Astrocyte of the spinal cord (primary cell): ENCODE measurements at places on chromosomes 16 and 17.
A peak's percentile ranks its signal among the peaks of the same experiment; 100 is the strongest.

GRCh38 chr16:26026709-26027450 lies 335.1 kb downstream of the HS3ST4 start:
- DNase-seq, result no peak

GRCh38 chr16:50368410-50369132 lies at the start of gene BRD7:
Gene BRD7, minus strand, starts transcription at chr16:50368988. Its CDS starts 214 bp downstream, at chr16:50368774.
- DNase-seq, result peak; percentile 44

GRCh38 chr17:14337596-14338079 lies 36.8 kb downstream of the HS3ST3B1 start:
- DNase-seq, result no peak

GRCh38 chr16:88472069-88472468 lies 19.0 kb downstream of the ZFPM1 start:
- no peak for DNase-seq

- no peak for DNase-seq
Measured at GRCh38 chr17:17769869-17770631, 66.7 kb downstream of the SREBF1 start.

DNA sequence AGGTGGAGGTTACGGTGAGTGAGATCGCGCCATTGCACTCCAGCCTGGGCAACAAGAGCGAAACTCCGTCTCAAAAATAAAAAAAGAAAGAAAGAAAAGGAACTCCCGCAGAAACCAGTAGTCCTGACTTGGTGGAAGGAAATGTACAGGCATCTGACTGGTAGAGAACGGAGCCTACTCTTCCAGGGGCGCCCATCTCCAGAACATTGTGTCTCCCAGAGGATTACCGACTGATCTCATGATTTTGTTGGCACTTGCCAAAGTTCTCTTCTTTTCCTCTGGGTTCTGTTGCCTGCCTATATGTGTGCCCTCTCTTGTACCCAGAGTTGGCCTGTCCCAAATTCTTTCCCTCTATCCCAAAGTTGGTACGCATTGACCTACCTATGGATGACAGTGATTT lies 24.2 kb downstream of the DDX19A start:
- no peak for DNase-seq

GRCh38 chr16:24681793-24682192 lies 47.7 kb upstream of the TNRC6A start:
- DNase-seq, result no peak

DNA sequence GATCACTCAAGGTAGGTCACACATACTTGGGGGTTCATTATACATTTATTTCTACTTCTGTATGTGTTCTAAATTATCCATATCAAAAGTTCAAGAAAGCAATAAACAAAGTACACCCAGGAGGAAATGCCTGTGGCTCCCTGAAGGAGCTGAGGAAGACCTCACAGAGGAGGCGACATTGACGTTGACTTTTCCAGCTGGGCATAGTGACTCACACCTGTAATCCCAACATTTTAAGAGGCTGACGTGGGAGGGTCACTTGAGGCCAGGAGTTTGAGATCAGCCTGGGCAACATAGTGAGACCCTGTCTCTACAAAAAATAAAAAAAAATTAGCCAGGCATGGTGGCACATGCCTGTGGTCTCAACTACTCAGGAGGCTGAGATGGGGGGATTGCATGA lies 16.3 kb downstream of the ITGAD start:
- DNase-seq, result no peak

GRCh38 chr17:74380086-74380958 lies 13.0 kb downstream of the GPR142 start:
- DNase-seq, result no peak

GRCh38 chr17:37816950-37817349 lies 72.1 kb upstream of the HNF1B start:
- no peak for DNase-seq

DNA sequence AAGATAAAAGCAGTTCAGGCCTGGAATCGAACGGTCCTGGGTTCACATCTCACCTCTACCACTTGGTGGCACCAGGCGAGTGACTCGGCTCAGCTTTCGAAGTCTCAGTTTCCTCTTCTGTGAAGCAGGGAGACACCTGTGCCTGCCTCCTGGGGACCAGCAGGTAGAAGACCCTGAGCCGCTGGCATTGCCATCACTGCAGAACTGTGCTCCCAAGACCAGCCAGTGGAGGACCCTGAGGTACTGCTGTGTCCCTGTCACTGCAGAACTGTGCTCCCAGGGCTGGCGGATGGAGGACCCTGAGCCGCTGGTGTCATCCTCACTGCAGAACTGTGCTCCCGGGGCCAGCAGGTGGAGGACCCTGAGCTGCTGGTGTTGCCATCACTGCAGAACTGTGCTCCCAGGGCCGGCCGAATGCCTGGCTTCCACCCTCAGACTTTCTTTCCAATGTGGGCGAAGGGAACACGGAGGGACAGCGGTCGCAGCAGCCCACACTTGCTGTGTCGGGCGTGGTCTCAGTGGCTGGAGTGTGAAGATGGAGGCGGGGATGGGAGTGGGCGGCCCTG lies 8.7 kb upstream of the SLC7A5 start:
- no peak for DNase-seq

GRCh38 chr17:1313270-1314005 lies 34.0 kb downstream of the TRARG1 start:
- DNase-seq, result no peak

- no peak for DNase-seq
Measured at GRCh38 chr17:27461192-27461859, 5.1 kb downstream of the KSR1 start.

GRCh38 chr16:4611337-4612021 lies 3.2 kb downstream of the UBALD1 start:
- DNase-seq, result no peak

- peak; percentile 80 for DNase-seq
Measured at GRCh38 chr17:2049333-2050299, 5.3 kb upstream of the HIC1 start.

- no peak for DNase-seq
Measured at GRCh38 chr16:51439271-51439670, 288.2 kb upstream of the SALL1 start.

DNA sequence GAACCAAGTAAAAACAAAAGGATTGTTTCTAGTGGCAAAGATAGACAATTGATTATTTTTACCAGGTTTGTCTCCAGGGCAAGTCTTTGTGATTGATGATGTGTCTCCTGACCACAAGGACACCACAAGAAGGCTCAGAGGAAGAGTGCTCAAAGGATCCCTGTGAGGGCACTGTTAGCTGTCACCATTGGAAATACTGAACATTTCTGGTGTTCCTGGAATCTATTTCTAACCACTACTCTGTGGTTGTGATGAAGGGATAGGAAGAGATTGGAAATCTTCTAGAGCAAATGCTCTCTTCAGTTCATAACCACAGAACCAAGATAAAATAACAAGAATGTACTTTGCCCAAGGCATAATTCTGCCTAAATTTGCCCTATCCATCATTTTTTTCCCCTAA lies 15.3 kb downstream of the RNF43 start:
- peak; percentile 47 for DNase-seq

DNA sequence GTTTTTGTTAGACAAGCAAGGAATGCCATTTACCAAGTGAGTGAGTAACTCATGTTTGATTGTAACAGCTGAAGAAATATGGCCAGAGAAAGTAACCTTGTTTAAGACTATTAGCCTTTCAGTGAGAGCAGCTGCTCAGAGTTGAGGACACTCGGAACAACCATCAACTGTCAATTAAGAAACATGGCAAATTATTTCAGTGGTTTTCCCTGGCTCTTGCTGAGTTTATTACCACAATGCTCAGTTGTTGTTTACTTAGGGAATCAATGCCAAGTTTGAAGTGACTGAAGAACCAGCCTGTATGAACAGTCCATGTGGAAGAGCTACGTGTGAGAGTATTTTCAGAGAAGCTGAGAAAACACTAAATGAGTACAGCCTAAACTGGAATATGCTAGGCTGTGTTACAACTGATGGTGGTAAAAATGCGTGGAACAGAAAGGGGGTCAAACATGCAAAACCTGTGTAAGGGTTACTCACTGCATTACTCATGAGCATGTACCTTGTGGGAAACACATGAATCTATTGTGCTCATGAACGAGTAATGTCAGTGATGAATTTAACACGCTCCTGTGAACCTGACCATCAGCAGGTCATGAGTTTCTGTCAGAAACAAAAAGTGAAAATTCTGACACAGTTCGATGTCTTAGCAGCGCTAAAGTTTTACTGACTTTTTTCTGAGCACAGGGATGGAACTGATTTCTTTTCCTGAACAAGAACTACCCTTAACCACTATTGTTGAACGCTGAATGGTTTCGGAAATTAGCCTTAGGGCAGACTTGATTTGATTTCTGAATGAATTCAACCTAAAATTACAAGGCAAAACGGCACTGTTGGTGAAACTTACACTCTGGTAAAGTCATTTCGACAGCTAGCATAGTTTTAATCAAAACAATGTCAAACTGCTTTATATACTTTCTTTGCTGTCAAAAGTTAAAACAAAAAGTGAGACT lies 33.5 kb downstream of the GNA13 start:
- peak; percentile 68 for DNase-seq

- DNase-seq, result no peak
Measured at GRCh38 chr17:65930140-65930730, 261.7 kb downstream of the CEP112 start.

- no peak for DNase-seq
Measured at GRCh38 chr17:27356091-27356705, 62.3 kb downstream of the WSB1 start.

DNA sequence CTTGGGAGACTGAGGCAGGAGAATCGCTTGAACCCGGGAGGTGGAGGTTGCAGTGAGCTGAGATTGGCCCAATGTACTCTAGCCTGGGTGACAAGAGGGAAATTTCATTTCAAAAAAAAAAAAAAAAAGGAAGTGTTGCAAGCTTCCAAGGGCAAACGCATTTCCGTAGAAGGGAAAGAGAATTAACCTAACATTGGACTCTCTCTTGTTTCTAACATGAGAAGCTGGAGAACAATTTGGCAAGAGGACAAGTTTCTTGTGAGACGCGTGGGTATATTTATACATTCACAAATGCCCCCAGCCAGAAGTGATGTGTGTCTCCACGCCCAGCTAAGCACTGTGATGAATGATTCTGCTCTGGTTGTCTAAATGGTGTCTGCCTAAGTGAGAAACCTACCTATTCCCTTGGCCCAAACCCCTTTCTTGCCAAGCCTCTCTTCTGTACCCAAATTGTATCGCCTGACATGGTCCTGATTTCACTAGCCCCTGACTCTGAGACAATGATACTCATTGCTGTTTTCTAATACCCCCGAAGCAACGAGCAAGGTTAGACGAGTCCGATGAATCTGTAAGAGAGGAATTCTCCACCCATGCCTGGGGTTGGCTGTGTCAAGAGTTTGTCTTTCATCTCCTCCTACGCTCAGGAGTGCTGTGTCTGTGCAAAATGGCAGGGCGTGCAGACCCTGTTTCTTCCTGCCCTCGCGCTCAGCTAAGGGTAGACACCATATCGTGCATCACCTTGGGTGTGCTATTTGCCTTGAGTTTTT lies 14.2 kb upstream of the ST6GALNAC2 start:
- DNase-seq, result no peak

DNA sequence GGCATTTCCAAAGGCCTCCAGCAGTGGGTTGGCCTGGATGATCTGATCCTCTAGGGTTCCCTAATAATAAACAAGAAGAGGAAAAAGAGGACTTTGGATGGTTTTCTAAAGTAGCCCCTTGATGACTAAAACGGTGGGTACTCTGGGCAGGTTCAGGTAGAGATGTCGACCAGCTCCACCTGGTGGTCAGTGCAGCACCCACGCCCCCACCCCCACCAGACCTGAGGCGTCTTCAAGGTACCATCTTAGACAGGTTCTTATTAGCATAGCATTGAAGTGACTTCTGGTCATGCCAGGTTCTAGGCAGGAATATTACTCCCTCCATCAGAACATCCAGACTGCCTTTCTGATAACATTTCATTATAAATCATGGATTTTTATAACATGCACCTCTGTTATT lies 15.0 kb downstream of the MYH13 start:
- DNase-seq, result no peak

- no peak for DNase-seq
Measured at GRCh38 chr17:49783071-49783715, 5.3 kb upstream of the KAT7 start.

DNA sequence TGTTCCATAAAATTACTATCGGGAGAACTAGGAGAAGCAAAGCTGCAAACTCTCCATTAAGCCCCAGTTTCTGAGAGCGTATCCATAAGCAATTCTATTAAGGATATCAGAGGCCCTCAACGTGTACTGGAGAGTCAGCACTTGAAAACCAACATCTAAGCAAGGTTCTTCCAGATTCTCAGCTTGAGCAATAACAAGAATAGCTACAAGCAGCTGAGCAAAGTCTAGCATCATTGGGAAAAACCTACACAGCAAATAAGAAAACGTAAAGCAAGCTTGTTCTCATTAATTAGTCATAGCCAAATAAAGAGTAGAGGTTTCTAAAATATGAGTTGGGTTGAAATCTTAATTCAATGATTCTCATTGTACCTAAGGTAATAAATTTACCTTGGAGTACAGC lies 26.9 kb upstream of the COX10 start:
- no peak for DNase-seq

DNA sequence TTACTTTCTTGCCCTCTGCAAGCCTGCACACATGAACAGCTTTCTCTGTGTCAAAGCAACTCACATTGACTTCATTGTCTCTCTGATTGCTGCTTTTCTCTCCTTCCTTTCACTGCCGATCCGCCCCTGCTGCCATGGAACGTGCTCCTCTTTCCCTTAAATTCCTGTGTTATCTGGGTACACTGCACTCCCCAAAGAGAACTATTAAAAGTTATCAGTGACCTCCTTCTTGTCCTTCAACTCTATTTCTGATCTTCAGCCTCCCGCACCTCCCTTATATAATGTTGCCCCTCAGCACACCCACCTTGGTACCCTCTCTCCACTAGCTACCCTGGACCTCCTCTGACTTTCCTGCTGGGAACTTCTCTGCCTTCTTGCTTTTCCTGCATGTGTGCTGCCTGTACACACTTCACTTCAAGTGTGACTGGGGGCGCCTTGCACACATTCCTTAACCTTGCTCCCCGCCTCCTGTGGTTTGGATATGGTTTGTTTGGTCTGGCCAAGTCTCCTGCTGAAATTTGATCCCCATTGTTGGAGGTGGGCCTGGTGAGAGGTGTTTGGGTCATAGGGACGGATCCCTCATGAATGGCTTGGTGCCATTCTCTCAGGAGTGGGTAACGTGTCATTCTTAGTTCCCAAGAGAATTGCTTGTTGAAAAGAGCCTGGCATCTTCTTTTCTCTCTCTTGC lies 26.7 kb upstream of the PMP22 start:
- peak; percentile 64 for DNase-seq

DNA sequence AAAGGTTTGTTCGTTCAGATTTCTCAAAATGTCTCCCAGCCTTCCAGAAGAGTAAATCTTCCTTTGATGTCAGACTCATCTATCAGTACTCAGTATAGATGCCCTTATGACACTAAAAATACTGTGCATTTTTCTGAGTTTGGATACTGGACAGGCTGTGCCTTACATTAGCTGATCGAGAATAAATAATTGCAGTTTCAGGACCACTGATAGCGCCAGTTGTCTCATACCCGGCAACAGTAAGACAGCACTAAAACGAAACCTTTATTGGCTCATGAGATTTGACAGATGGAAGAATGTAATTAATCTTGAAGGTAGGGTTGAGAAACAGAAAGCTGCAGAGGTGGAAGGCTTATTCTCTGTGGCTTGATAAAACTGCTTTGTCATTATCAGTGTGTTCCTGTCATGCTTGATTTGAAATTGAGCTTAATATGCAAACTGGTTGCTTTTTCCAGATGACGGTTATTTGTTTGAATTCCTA lies 1.2 kb downstream of the ATP6V0A1 start:
- peak; percentile 66 for DNase-seq

GRCh38 chr17:354651-355556 lies 2.3 kb upstream of the RPH3AL start:
- no peak for DNase-seq

- no peak for DNase-seq
Measured at GRCh38 chr17:74682471-74683190, 30.1 kb downstream of the CD300LF start.
